ENCODE measurements at places on chromosomes 13 and 19.

- H3K4me3 ChIP-seq, result no peak overlapping the region
- H3K4me1 ChIP-seq, result peaks cover 42% of the 10 kb centered on the region
- H3K27ac ChIP-seq, result peak overlapping the region; percentile 54
- H3K36me3 ChIP-seq, result peaks cover 44% of the 10 kb centered on the region
- DNase-seq, result peak; percentile 24
- no peaks in the 10 kb centered on the region for H3K27me3 ChIP-seq
Observed at GRCh38 chr13:114259974-114260373, 21.4 kb upstream of the UPF3A start.

- H3K4me3 ChIP-seq, result peak overlapping the region; percentile 93
- no peak for DNase-seq
- H3K4me1 ChIP-seq, result peaks cover 32% of the 10 kb centered on the region
- no peaks in the 10 kb centered on the region for H3K27me3 ChIP-seq
Observed at GRCh38 chr19:12733369-12734214, 892 bp downstream of the TRIR start.

GRCh38 chr19:42465827-42466280, 23.1 kb upstream of the CXCL17 start:
- peak overlapping the region; percentile 78 for H3K27ac ChIP-seq
- H3K36me3 ChIP-seq, result no peaks in the 10 kb centered on the region
- DNase-seq, result peak; percentile 66
- H3K4me3 ChIP-seq, result no peak overlapping the region
- no peaks in the 10 kb centered on the region for H3K27me3 ChIP-seq

DNA sequence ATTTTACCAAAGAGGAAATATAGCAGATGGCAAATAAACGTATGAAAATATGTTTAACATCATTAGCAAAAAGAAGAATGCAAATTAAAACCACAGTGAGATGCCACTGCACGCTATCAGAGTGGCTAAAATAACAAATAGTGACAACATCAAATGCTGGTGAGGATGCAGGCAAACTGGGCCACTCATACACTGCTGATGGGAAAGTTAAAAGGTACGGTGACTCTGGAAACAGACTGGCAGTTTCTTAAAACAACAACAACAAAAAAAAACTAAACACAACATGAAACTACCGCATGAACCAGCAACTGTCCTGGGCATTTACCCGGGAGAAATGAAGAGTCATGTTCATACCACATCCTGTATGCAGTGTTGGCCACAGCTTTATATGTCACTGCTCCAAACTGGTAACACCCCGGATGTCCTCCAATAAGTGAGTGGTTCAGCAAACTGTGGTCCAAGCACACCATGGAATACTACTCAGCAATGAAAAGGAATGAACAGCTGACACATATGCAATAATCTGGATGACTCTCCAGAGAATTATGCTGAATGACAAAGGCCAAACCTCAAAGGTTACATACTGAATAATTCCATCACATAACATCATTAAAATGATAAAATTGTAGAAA, 22.3 kb downstream of the EPS15L1 start:
- peak overlapping the region; percentile 99 for H3K27ac ChIP-seq
- peak; percentile 95 for DNase-seq
- H3K4me1 ChIP-seq, result peaks cover 67% of the 10 kb centered on the region
- H3K27me3 ChIP-seq, result no peaks in the 10 kb centered on the region
- no peaks in the 10 kb centered on the region for H3K36me3 ChIP-seq

- no peak for DNase-seq
- H3K4me3 ChIP-seq, result no peak overlapping the region
- H3K27ac ChIP-seq, result no peak overlapping the region
- H3K27me3 ChIP-seq, result no peaks in the 10 kb centered on the region
- H3K4me1 ChIP-seq, result no peaks in the 10 kb centered on the region
Observed at GRCh38 chr13:49655906-49656305, 27.6 kb downstream of the ARL11 start.

DNA sequence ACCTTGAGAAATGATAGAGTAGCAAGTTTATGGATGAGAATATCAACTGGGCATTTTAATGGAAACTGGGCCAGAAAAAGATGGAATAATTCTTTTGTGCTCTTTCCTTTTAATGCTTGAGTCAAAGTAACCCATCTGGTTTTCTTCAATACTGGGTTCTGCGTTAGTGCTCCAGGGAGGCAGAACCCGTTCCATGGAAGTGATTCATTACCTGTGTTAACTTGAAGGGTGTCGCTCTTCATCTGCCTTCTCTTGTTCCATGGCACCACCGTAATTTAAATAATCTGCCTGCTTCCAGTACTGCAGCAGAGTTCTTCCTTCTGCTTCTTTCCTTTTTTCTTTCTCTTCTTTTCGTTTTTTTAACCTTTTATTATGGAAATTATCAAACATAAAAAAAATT, 14.7 kb upstream of the USP12 start:
- no peaks in the 10 kb centered on the region for H3K4me1 ChIP-seq
- H3K4me3 ChIP-seq, result no peak overlapping the region
- H3K36me3 ChIP-seq, result no peaks in the 10 kb centered on the region

- H3K4me3 ChIP-seq, result no peak overlapping the region
- H3K27ac ChIP-seq, result no peak overlapping the region
Observed at GRCh38 chr19:3111586-3112247, 17.6 kb downstream of the GNA11 start.

DNA sequence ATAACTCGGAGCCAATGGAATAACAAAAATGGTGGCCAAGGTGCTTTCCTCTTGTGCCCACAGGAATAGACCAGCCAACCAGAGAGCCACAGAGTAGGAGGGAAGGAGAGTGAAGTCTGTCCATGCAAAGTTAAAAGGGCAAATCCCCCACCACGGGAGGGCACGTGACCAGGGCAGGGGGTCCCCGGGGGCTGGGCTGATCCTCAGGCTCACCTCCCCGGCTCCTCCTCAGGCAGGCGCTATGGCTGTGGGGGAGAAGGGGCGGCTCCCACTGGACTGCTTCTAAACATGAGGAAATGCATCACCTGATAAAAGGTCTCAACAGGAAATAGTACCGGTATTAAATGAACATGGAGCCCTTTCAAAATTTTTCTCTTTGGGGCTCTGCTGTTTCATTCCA, 73.2 kb upstream of the SLC15A1 start:
- no peak overlapping the region for H3K27ac ChIP-seq
- no peaks in the 10 kb centered on the region for H3K4me1 ChIP-seq
- no peak for DNase-seq
- H3K4me3 ChIP-seq, result no peak overlapping the region
- no peaks in the 10 kb centered on the region for H3K27me3 ChIP-seq

- DNase-seq, result no peak
- H3K36me3 ChIP-seq, result no peaks in the 10 kb centered on the region
- H3K4me1 ChIP-seq, result no peaks in the 10 kb centered on the region
Observed at GRCh38 chr13:83941701-83942335, 59.5 kb upstream of the SLITRK1 start.

GRCh38 chr19:15551293-15552004, 43.1 kb downstream of the CYP4F22 start:
- H3K27me3 ChIP-seq, result no peaks in the 10 kb centered on the region
- no peak overlapping the region for H3K27ac ChIP-seq
- H3K36me3 ChIP-seq, result no peaks in the 10 kb centered on the region
- peaks cover 7% of the 10 kb centered on the region for H3K4me1 ChIP-seq

DNA sequence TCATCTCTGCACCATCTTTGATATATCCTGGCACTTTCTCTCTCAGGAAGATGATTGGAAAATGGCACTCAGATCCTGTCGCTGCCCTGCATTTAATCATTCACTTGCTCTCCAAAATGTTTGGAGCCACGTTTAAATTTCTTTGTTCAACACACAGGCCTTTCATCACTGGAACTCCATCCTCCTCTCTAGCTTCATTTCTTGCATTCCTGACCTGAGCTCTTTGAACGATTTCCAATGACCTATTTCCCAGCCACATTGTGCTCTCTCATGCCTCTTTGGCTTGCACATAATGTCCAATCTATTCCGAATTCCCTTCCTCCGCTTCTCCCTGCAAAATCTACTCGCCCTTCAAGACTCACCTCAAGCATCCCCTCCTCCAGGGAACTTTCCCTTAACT, 287.4 kb upstream of the NBEA start:
- H3K4me3 ChIP-seq, result no peak overlapping the region
- no peak for DNase-seq
- no peaks in the 10 kb centered on the region for H3K4me1 ChIP-seq

GRCh38 chr13:91621963-91622362, 223.5 kb downstream of the GPC5 start:
- no peaks in the 10 kb centered on the region for H3K4me1 ChIP-seq
- no peaks in the 10 kb centered on the region for H3K36me3 ChIP-seq
- no peak for DNase-seq
- no peak overlapping the region for H3K4me3 ChIP-seq
- H3K27ac ChIP-seq, result no peak overlapping the region
- no peaks in the 10 kb centered on the region for H3K27me3 ChIP-seq

DNA sequence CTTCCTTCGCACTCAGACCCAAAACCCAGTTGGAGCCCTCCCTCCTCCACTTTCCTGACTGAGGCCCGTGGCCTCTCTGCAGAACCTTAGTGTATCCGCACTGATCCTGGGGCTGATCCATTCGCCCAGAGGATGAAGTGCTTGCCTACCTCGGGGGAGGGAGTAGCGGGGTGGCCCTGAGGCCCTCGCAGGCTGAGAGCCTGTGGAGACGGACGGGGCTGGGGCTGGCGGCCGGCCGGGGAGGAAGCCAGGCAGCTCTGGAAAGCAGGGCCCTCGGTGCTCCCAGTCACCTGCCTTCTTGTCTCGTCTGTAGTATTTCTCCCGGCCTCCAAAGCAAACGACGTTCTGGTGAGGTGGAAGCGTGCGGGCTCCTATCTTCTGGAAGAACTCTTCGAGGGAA, 1.3 kb downstream of the PROZ start:
- H3K4me3 ChIP-seq, result no peak overlapping the region
- DNase-seq, result no peak
- no peaks in the 10 kb centered on the region for H3K27me3 ChIP-seq
- H3K27ac ChIP-seq, result no peak overlapping the region
- H3K36me3 ChIP-seq, result no peaks in the 10 kb centered on the region
- H3K4me1 ChIP-seq, result no peaks in the 10 kb centered on the region

DNA sequence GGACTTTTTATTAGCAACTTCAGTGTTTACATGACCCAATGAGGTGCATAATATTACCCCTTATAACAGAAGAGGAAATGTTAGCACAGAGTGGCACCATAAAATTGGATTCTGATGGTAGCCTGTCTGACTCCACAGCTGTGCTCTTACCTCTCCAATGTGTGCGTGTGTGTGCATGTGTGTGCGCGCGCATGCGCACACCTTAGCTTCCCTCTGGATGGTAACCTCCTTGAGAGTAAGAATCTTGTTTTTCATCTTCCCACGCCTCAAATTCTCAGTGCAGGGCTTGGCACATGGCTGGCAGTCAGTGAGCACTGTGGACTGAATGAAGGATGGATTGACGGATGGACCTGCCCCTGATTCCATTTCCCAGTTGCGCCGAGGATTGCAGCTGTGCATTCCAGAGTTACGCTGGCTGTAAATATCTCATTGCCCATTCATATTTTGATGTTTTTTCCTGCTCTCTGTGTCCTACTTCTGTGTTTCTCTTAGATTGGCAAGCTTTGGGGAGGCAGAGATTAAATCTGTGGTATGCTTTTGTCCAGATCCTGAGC, 99.2 kb upstream of the WASF3 start:
- H3K4me3 ChIP-seq, result no peak overlapping the region
- H3K4me1 ChIP-seq, result no peaks in the 10 kb centered on the region
- DNase-seq, result no peak
- H3K27ac ChIP-seq, result no peak overlapping the region

DNA sequence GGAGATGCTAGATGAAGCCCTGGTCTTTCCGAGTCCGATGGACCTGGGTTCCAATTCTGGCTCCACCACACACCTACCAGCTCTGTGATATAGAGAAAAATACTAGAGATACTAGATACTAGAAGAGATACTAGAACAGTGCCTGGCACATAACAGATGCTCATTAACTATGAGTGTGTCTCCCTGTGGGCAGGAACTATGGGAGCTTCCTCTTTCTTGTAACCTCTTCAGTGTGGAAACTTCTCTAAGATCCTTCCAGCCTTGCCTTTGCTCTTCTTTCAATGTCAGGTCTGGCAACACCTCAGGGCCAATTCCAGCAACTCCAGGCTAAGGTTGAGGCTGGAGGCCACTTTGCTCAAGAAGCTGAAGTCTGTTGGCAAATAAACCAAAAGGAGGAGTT, 143.9 kb downstream of the KATNAL1 start:
- no peak for DNase-seq
- no peak overlapping the region for H3K27ac ChIP-seq
- no peaks in the 10 kb centered on the region for H3K36me3 ChIP-seq
- H3K27me3 ChIP-seq, result no peaks in the 10 kb centered on the region
- H3K4me3 ChIP-seq, result no peak overlapping the region
- H3K4me1 ChIP-seq, result peaks cover 14% of the 10 kb centered on the region

- peaks cover 73% of the 10 kb centered on the region for H3K4me1 ChIP-seq
- DNase-seq, result peak; percentile 53
- peaks cover 34% of the 10 kb centered on the region for H3K36me3 ChIP-seq
Observed at GRCh38 chr19:17105556-17105955, 30.0 kb downstream of the MYO9B start.

GRCh38 chr19:53554804-53555203, 16.9 kb downstream of the ZNF331 start:
- no peaks in the 10 kb centered on the region for H3K27me3 ChIP-seq
- DNase-seq, result no peak
- H3K4me3 ChIP-seq, result peak overlapping the region; percentile 57
- peak overlapping the region; percentile 64 for H3K27ac ChIP-seq

- no peak overlapping the region for H3K4me3 ChIP-seq
- H3K27ac ChIP-seq, result peak overlapping the region; percentile 34
- H3K27me3 ChIP-seq, result no peaks in the 10 kb centered on the region
- peaks cover 70% of the 10 kb centered on the region for H3K4me1 ChIP-seq
Observed at GRCh38 chr19:15291548-15292021, 40.8 kb downstream of the BRD4 start.

- peaks cover 8% of the 10 kb centered on the region for H3K4me1 ChIP-seq
- H3K36me3 ChIP-seq, result no peaks in the 10 kb centered on the region
- H3K27ac ChIP-seq, result no peak overlapping the region
- DNase-seq, result no peak
Observed at GRCh38 chr19:44847144-44848035, 1.3 kb downstream of the NECTIN2 start.

- no peaks in the 10 kb centered on the region for H3K4me1 ChIP-seq
- no peaks in the 10 kb centered on the region for H3K36me3 ChIP-seq
- H3K27me3 ChIP-seq, result no peaks in the 10 kb centered on the region
- no peak for DNase-seq
- no peak overlapping the region for H3K27ac ChIP-seq
Observed at GRCh38 chr13:41597348-41598041, 140.1 kb downstream of the RGCC start.

- H3K27me3 ChIP-seq, result no peaks in the 10 kb centered on the region
- no peak for DNase-seq
- no peaks in the 10 kb centered on the region for H3K4me1 ChIP-seq
- no peak overlapping the region for H3K4me3 ChIP-seq
- no peaks in the 10 kb centered on the region for H3K36me3 ChIP-seq
Observed at GRCh38 chr13:39401046-39401705, 201.8 kb downstream of the LHFPL6 start.

DNA sequence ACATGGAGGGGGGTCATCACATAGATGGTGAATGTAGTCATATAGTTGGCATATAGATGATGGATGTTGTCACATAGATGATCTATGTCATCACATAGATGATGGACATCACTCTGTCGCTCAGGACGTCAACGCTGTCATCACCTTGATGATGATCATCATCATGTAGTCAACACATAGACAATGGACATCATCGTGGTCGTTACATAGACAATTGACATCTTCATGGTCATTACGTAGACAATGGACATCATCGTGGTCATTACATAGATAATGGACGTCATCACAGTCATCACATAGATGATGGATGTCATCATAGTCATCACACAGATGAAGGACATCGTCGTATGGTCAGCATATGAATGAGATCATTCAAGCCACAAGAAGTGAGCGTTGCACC, 28.6 kb upstream of the SLC15A1 start:
- no peaks in the 10 kb centered on the region for H3K27me3 ChIP-seq
- H3K4me3 ChIP-seq, result no peak overlapping the region
- H3K27ac ChIP-seq, result no peak overlapping the region
- H3K36me3 ChIP-seq, result no peaks in the 10 kb centered on the region
- no peaks in the 10 kb centered on the region for H3K4me1 ChIP-seq
- no peak for DNase-seq
